ENCODE measurements at places on chromosomes 1 and 21.

DNA sequence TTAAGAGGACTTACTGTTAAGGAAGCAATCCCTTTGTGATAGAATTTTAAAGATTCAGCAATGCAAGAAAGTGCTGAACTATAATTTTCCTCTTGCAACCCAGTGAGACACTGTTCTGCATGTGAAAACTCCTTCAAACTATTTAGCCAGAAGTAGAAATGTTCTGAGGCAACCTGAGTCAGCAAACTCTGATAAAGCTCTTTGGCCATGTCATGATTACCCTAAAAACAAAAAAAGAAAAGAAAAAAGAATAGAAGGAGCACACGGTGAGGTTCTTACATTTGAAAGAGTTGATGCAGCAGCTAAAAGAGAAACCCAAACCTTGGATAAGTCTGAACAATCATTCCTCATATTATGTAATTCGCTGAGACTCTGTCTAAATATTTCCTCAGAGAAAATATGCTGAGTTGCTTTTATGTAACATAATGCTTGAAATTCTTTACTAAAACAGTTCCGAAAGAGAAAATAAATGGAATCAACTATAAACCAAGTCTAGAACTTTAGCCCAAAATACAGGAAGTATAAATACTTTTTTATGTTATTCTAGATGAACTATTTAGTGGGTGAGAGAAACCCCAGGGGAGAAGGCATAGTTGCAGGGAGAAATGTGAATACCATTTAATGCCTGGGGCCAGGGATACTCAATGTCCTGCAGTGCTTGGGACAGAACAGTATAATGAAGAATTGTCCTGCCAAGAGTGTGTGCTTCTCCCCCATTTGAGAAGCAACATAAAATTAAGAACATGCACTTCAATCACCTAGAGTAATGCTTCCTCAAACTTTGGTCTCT is 60.0 kb downstream of the INTS7 start:
- no peak for DNase-seq

- DNase-seq: no peak
Measured at GRCh38 chr1:113018911-113019310, 54.1 kb upstream of the LRIG2 start.

DNA sequence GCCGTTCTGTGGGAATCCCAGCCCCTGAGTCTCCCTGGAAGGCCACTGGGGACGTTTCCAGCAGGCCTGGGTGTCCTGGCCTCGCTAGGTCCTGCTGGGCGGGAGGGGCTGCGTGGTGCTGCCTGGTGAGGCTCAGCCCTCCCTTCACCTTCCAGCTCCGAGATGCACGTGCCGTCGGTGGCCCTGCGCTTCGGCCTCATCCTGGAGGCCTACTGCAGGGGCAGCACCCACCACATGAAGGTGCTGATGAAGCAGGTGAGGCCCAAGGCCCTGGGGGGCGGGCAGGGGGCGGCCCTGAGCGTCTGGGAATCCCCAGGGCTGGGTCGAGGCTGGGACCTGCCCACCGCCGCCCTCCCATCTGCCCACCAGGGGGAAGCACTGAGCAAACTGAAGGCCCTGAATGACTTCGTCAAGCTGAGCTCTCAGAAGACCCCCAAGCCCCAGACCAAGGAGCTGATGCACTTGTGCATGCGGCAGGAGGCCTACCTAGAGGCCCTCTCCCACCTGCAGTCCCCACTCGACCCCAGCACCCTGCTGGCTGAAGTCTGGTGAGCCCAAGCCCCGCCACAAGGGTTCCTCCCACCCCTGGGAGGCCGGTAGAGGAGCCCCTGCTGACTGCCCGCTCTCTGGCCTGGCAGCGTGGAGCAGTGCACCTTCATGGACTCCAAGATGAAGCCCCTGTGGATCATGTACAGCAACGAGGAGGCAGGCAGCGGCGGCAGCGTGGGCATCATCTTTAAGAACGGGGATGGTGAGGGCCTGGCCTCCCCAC is 70.3 kb downstream of the PIK3CD start:
- DNase-seq: no peak

DNA sequence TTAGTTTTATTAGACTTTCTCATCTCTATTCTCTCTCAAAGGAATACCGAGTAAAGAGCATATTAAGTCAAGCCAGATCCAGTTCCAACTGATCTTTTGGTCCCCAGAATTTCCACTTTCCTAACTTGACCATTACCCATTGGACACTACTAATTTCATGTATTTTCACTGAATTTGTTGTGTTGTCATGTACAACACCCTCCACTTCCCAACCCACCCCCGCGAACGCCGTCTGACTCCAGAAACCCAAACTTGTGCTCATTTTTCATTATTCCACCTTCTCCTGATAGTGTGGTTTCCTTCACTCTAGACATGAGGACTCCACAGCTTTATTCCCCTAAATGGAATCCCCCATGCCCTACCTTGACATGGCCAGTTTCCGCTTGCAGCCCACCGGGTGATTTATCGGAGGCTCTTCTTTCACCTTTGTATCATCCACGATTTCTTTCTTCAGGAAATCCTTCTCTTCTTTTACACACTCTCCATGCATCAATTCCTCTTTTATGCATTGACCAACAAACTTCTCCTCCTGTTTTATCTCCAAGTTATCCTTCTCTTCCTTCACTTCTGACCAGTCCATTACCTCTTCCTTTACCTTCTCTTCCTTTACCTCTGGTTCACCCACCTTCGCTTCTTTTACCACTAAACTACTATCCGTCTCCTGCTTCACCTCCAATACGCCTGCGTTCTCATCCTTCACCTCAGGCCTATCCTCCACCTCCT is 805 bp downstream of the ZNHIT6 start:
- DNase-seq: no peak

GRCh38 chr1:159429074-159429861 is 2.7 kb upstream of the OR10J4 start:
- no peak for DNase-seq

GRCh38 chr1:53581476-53581875 is 122.3 kb downstream of the DMRTB1 start:
- no peak for DNase-seq

- peak; percentile 12 for DNase-seq
Measured at GRCh38 chr1:230892018-230892491, 23.7 kb upstream of the C1orf198 start.

Measured in GM12864 (cell line).